ENCODE measurements at places on chromosomes 11 and 22. TPM values are rescaled to one million over a fixed set of nuclear protein-coding genes. Genes with fewer than 3 reads are reported as not detected.

SSTR3 gene
- 0.06 TPM for total RNA-seq

- no peak for DNase-seq
These were observed 100.6 kb downstream of the PHF21B start for GRCh38 chr22:44909241-44909640.

DNA sequence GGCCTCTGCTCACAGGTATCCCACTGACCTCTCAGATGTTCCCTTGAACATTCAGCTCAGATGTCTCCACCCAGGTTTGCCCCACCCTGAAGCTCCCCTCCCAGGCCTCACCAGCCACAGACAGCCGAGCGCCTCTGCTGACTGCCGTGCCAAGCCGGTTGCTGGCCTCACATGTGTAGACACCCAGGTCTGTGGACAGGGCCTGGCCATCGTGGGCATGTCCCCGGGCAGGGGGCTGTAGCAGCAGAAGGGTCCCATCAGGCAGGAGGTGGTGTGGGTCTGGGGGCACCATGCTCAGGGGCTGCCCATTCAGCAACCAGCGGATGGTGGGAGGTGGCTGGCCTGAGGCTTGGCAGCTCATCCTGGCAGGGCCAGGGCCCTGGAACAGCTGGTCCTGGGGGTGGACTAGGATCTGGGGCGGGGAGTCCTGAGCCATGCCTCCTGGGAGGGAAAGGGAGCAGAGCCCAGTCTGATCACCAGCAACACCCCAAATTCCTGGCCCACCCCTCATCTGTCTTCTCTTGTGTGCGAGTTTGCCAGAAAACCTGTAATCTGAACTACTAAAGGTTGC, 759 bp downstream of the ROBO4 start:
- peak; percentile 11 for DNase-seq

APOBEC3C gene
- total RNA-seq: 12.8 TPM

- DNase-seq: no peak
These were observed 710 bp downstream of the MTCH2 start for GRCh38 chr11:47641600-47642098.

TBCEL gene
- 24.3 TPM for total RNA-seq

- no peak for DNase-seq
These were observed 225.0 kb upstream of the UBASH3B start for GRCh38 chr11:122430490-122430889.

- DNase-seq: no peak
These were observed 171.8 kb downstream of the DSCAML1 start for GRCh38 chr11:117625237-117625636.

GRCh38 chr11:3932698-3933097, 77.2 kb downstream of the STIM1 start:
- DNase-seq: no peak

DNA sequence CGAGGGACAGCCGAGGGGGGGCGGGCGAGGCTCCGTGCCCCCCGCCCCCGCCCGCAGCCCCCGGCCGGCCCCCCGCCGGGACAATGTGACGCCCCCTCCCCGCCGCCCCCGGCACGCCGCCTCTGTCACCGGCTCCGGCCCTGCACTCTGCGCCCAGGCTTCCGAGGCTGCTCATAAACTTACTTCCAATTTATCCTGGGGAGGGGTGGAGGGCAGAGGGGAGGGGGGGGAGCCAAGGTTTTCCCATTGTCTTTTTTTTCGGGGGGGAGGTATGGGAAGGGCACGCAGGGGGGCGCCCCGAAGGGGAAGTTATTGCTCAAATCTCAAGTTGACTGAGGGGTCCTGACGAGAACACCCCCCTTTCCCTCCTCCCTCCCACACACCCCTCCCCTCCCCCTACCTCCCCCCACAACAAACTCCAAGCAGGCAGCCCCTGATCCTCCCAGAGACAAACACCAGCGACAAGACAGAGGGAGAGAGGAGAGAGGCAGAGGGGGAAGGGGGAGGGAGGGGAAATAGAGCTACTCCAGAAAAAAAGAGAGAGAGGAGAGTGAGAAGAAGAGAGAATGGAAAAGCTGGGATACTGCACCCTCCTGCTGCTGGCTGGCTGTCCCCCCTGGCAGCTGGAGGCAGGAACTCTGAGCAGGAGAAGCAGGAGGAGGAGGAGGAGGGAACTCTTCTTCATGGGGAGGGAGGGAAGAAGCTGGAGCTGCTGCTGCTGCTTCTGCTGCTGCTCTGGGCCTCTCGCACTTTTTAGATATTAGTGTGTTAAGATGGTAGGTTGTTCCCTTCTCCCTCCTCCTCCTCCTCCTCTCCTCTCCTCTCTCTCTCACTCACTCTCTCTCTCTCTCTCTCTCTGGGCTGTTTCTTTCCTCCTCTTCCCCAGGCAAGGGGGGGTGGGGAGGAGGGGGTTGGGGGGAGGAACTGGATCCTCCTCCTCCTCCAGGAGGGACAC, 631 bp downstream of the PHF21A start:
- peak; percentile 70 for DNase-seq

- no peak for DNase-seq
These were observed 1.5 kb upstream of the PLCB3 start for GRCh38 chr11:64249563-64250414.

RAG2 gene
- not detected for total RNA-seq

- DNase-seq: no peak
These were observed 113.9 kb downstream of the DBX1 start for GRCh38 chr11:20046416-20046815.

DNA sequence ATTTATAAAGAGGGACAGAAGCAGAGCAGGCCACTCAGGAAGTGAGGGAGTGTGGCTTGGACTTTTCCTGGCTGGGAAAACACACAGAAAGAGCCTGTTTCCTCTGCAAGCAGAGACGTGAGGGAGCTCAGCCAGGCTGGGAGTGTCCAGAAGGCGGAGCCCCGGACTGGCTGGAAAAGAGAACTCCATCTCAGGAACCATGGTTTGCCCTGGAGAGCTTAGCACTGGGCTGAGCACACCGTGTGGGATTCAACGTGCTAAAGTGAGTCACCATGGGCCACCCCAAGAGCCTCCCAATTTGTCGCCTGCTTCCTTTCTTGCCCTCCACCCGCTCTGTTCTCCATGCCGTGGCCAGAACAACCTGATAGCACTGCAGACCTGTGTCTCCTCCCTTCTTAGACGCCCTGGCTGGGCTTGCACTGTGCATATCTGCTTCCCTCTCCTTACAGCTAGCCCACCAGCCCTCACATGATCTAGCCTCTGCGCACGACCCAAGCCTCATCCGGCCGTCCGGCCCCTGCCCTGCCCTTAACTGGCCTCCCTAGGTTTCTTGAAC, 51.8 kb downstream of the GALNT18 start:
- peak; percentile 53 for DNase-seq

TRIM22 gene
- total RNA-seq: not detected

C22orf31 gene
- total RNA-seq: not detected

DNA sequence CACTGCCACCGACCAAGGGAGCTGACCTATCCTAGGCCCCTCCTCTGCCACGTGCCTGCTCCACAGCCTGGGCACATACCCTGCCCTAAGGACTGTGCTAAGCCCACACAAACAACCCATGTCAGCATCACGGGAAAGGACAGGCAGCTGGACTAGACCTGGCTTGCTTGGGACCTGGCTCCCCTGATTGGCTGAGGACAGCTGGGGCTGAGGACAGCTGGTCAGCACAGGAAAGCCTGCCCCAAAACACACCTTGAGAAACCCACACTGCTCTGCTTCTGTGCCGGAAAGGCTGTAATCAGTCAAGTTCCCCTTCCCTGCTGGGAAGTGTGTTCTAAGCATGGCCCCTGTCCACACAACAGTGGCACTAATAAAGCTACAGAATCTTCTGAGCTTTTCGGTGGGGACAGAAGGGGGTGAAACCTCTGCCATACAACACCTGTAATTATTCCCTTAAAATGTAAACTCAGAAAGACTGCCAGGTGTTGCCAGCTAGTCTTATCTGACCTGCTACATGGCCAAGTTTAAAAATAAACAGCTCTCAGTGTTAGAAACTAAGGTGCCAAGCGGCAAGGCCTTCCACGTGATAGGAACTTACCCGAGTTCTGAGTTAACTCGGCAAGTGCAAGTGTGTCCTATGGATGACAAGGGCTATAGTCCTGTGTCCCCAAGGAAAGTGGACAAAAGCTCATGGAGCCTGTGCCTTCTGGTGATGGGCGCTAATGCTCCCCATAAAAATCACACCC, 35.7 kb upstream of the ARFGAP3 start:
- DNase-seq: no peak

DNA sequence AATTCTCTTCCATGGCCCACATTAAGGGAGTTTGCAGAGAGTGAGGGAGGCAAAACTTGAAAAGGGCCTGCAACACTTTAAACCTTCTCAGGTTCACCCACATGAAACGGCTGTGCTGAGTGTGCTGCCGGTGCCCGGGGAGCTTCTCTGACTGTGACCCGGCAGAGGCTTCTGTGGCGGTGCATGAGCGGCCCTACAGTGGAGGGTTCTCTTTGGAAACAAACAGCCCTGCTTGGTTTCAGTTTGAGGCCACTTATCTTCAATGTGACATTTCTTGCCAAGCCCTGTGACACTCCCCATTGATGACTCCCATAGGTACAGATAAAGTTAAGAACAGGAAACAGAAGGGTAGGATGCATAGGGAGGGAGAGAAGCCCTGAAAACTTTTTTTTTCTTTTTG, 31.8 kb downstream of the FAM118A start:
- DNase-seq: no peak

DNA sequence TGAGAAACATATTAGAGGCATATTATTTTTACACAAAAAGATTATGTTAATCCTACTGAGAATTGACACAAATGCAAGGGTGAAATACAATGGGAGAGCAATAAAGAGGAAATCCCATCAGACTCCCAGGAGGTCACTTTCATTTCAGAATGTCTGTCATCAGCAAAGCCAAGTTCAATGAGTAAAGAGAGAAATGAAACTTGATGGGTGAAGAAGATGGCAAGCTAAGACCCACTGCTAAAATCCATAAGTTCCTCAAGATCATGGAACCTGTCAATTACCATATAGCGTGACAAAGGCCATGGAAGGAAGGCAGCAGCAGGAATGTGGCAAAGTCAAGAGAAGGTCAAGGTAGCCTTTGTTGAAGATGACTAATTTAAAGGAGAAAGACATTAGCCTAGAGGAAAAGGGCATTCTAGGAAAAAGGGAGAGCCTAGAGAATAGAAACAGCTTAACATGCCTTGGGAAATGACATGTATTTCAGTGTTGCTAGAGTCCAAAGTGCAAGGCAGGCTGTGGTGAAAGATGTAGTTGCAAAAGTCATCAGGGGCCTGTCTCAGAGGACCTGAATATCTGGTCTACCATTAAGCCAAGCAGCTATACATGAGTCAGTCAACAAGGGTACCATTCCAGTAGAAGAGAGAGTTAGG, 43.1 kb downstream of the FAM168A start:
- DNase-seq: no peak

DNA sequence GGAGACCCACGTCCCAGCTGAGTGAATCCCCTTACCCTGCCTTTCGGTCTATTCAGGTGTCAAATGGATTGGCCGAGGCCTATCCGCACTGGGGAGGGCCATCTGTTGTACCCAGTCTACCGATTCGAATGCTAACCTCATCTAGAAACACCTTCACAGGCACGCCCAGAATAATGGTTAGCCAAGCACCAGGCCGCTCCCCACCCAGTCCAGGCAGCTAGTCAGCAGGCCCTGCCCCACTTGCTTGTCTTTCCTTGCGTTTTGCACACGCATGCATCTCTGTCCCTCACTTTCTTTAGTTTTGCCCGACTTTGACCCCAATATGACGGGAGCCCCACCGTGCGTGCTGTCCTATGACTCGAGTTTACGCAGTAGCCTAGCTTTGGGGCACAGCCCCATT, 31.7 kb downstream of the PARVB start:
- no peak for DNase-seq

DNA sequence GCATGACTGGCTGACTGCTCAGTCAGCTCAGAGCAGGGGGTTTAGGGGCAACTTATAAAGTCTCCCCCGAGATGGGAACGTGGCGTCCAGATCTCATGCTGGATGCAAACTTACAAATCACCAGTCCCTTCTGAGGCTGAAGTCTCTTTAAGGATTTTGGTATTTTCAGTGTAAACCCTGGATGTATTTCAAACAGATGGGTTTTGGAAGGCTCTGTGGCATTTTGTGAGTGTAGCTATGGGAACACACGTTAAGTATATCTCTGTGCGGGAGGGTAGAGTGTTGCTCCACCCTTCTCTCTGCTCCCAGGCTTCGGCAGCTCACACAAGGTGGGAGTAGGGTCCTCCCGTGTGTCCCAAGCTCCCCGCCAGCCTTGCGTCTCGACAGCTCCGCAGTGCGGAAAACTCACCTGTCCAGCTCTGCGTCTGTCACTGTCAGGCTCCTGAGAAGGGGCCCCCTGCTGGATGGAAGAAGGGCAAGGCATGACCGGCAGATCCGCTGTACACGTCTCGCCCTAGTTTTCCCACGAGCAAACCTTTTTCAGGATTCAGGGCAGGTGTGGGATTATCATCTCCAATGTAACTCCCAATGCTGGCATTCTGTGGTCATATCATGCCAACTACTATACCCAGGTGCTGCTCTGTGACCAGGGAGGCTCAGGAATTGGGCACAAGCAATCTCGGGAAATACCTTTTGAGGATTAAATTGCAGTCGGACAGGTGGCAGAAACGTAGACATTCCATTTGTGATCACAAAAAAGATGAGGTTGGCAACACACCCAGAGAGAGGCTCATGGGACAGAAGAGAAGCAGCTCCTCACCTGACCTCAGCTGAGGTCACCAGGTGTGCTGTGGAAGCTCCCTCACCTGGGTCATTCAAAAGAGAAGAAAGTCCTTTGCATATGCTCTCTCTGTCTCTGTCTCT, 313.9 kb upstream of the B3GAT1 start:
- DNase-seq: no peak

DNA sequence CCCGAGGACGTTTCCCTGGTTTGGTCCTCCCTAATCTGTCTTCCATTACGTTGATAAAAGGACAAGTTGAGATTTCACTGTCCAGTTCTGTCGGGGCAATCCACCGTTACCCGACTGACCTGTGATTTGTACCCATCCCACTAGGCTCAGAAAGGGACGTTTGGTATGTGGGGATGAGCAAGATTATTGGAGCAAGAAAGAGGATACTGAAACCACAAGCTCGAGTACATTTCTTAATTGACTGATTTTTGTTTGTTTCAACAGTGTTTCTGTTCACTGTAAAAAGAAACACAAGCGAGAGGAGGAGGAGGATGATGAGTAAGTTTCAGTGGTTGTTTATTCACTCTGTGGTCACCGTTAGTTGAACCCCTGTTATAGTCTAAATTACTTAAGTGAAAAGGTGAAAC, 969 bp downstream of the CCDC117 start:
- no peak for DNase-seq

DNA sequence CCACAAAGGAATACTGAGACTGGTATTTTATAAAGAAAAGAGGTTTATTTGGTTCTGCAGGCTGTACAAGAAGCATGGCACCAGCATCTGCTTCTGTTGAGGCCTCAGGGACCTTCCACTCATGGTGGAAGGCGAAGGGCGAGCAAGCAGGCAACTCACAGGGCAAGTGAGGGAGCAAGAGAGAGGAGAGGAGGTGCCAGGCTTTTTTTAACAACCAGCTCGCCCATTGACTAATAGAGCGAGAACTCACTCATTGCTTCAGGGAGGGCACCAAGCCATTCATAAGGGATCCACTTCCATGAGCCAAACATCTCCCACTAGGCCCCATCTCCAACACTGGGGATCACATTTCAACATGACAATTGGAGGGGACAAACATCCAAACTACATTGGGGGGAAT, 1.2 kb downstream of the PTS start:
- no peak for DNase-seq
